ENCODE measurements at places on chromosomes 2 and 18.

DNA sequence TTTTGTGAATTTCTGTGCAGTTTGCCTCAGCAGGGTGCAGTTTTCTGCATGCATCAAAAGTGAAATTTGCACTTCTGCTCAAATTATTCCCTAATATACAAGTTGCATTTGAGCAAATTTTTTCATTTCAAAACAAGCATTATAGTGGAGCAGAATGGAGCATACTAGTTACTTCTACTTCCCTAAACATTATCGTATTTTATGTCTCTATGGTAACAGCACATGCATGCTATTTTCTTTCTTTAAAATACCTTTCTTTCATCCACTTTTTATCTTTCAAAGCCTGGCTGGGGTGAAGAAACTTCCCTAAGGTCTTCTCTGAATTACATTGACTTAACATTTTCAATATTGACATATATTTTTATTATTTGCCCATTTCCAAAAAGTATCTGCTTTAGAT lies 11.2 kb downstream of the RHBDD1 start:
- no peak for DNase-seq

DNA sequence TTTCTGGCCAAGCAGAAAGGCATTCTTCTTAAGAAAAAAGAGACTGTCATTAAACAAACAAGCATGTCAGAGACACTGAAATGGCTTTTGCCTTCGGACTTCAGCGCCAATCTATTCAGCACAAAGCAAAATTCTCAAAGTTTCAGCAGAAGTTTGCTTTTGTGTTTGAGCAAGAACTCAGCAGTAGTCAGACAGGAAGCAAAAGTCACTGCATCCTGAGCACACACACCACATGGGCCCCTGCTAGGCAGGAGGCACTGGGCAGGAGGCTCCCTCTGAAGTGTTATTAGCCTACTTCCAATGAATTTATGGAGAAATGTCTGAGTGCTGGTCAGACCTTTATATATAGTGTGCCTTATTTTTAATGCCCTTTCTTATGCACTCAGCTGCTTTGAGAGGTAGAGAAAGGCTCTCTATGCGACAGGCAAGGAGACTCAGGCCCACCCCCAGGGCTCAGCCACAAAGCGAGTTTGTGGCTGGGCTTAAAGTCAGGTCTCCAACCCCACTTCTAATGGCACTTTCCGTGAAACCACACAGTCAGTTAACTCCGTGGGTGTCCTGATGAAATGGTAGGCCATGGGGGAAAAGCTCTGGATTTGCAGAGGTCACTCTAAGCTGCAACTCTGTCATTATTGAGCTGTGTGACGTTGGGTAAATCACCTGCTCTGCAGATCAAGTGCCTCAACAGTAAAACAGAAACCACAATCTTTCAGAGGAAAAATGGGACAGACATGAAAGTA lies 161.0 kb upstream of the TMEM200C start:
- DNase-seq = no peak

DNA sequence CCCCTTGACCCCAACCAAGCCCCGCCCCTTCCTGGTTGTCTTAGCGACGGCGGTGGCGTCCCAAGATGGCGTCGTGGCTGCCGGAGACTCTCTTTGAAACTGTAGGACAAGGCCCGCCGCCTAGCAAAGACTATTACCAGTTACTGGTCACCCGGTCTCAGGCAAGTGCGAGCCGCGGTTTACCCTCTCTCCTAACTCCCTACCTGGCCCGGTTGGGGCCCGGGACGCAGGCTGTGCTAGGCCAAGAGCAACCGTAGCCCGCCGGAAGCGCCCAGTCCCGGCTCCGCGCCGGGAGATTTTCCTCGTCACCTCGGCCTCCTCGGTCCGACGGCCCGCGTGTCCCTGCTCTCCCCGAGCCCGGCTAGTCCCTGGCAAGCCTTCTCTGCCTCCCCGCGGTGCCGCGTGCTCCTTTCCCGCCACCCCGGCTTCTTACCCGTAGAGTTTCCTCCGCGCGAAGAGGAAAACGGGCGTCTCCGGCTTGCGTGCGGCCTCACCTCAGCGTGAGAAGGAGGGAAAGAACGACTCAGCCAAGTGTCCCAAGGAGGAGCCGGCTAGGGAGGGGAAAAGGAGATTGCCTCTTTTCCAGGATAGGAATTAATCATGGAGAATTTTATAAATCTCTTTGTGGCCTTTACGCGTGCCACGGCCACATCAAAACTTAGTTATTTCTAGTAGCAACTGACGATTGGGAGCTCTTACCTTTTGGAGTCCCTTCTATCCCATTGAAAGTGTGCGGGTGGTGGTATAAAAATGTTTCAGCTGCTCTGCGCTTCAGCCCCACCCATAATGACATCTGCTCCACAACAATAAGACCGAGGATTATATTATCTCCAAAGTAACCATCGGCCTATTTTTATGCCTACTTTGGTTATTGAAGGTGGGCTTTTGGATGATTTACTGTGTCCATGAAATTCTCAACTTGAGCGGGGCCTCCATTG lies at the start of gene FBXO36:
Gene FBXO36, plus strand, starts transcription at position 55 of the 938 bp plus-strand sequence. Its CDS starts 11 bp downstream, at position 66.
- DNase-seq = no peak

- DNase-seq = no peak
These were observed 675.6 kb upstream of the VRK2 start for GRCh38 chr2:57370882-57371585.

DNA sequence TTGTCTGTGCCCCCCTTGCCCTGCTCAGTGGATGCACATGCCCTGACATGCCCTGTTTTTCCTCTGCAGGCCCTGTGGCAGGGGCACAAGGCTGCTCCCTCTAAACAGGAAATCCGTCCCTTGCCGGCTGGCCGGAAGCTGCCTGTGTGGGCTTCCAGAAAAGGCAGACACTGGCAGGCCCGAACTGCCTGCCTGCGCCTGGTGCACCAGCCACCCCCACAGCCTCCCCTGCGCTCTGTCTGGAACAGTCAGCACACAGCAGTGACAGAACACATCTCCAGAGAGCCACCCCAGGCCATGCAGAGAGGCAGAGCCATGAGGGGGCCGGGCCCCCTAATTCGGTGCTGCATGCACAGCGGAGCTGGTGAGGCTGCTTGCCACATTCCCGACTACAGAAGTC lies 33.5 kb downstream of the LOXHD1 start:
- DNase-seq = no peak

DNA sequence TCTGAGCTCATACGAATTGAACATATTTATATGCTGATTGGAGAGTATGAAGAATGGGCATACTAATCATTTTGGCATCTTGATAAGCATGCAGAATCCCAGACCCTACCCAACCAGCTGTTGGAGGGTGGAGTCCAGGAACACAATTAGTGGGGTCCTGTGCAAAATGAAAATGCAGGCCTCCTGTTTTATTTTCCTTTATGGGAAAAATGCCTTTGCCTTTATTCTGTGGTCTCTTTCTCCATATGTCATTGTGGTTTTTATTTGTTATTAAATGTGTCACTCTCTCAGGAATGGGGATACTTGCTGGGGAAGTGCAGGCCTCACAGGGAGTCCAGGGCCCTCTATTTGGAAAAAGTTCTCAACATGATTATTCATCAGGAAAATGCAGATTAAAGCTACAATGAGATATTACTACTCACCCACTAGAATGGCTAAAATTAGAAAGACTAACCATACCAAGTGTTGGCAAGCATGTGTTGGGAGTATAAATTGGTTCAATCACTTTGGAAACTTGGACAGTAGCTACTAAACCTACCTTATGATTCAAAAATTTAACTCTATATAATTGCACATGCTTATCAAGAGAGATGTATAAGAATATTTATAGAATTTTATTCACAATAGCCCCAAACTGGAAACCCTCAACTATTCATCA lies 223.1 kb upstream of the FBXO11 start:
- no peak for DNase-seq

- no peak for DNase-seq
These were observed 375.7 kb downstream of the EIPR1 start for GRCh38 chr2:3001615-3002560.

DNA sequence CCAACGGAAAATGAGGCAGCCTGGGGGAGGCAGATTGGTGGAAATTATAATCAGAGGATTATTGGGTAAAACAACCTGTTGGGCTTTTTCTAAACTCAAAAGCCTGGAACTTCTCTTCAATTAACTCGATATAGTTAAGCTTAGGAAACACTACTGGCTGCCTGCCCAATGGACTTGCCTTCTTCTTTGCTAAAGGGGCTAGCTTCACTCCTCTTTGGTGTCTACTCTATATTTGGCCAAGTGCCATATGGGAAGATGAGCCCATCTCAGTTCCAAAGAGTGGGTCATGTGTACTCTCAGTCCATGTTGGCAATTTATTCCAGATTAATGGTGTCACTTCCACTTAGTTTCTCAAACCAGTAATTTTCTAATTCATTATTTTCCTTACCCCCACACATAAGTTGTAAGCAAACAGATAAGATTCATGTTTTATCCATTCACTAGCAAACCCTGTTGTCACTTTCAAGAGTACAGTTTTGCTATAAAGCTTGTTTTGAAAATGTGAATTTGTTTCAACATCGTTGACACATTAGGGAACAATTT lies 34.3 kb downstream of the DARS1 start:
- DNase-seq = no peak

DNA sequence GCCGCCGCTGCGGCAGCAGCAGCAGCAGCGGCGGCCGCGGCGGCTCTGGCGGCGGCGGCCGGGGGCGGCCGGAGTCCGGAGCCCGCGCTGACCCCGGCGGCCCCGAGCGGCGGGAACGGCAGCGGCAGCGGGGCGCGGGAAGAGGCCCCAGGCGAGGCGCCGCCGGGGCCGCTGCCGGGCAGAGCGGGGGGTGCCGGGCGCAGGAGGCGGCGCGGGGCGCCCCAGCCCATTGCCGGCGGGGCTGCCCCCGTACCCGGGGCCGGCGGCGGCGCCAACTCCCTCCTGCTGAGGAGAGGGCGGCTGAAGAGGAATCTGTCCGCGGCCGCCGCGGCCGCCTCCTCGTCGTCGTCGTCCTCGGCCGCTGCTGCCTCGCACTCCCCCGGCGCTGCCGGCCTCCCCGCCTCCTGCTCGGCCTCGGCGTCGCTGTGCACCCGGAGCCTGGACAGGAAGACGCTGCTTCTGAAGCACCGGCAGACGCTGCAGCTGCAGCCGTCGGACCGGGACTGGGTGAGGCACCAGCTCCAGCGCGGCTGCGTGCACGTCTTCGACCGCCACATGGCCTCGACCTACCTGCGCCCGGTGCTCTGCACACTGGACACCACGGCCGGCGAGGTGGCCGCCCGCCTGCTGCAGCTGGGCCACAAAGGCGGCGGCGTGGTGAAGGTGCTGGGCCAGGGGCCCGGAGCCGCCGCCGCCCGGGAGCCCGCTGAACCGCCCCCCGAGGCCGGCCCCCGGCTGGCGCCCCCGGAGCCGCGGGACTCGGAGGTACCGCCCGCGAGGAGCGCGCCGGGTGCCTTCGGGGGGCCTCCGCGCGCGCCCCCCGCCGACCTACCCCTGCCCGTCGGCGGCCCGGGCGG lies 646 bp downstream of the PHLPP1 start:
- no peak for DNase-seq

- no peak for DNase-seq
These were observed 7.7 kb downstream of the MEIS1 start for GRCh38 chr2:66442516-66443185.

- no peak for DNase-seq
These were observed 23.1 kb upstream of the RAB31 start for GRCh38 chr18:9684881-9685614.

DNA sequence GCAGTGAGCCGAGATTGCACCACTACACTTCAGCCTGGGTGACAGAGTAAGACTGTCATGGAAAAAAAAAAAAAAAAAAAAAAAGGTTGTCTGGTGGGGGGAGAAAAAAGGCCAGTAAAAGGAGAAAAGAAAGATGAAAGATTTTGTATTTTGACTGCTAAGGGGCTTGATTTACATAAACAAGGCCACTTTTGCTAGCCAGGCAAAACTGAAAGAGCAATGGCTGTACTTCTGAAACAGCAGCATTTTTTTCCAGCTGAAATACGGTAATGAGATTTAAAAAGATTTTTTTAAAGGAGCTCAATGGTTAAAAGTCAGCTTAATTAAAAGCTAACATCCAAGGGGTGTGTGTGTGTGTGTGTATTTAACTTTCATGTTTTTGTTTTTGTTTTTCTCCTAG lies 11.3 kb upstream of the OXER1 start:
- no peak for DNase-seq

DNA sequence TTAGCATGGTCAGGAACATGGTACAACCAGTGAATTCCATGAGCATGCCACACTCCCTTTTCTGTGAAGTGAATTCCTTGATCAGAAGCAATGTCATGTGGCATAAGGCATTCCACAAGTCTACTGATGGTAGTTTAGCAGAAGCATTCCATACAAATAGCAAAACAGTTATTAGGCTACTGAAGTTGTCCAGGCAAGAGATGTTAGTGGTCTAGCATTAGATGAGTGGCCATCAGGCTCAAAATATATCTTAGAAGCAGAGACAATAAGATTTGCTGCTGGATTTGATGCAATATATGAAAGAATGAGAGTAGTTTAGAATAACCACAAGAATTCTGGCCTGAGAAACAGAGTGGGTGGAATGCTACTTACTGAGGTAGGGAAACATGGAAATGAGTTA lies 355.3 kb upstream of the NRXN1 start:
- no peak for DNase-seq

DNA sequence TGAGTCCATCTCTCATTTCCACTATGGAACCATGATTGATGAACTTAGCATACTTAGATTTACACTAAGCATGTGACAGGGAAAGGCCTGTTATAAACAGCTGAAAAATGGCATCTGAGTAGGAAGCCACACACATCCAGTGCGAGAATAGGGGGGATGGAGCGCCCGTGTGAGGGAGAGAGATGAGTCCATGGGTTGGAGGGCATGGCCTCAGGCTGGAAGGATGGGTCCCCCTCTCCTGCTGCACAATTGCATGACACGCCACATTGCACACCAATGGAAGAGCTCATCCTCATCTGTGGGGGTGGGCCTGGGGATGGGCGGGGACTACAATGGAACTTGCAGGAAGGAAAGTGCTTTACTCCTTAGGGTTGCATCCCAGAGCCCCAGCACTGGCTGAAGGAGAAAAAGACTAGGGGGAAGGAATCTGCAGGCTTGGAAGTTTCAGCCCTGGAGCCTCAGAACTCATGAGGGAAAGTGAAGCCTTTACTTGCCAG lies 46.4 kb upstream of the CXCR4 start:
- DNase-seq = no peak

GRCh38 chr18:63848159-63848558 lies 39.3 kb upstream of the SERPINB2 start:
- DNase-seq = no peak

- peak; percentile 21 for DNase-seq
These were observed 62.8 kb upstream of the NEUROD1 start for GRCh38 chr2:181742922-181743722.

DNA sequence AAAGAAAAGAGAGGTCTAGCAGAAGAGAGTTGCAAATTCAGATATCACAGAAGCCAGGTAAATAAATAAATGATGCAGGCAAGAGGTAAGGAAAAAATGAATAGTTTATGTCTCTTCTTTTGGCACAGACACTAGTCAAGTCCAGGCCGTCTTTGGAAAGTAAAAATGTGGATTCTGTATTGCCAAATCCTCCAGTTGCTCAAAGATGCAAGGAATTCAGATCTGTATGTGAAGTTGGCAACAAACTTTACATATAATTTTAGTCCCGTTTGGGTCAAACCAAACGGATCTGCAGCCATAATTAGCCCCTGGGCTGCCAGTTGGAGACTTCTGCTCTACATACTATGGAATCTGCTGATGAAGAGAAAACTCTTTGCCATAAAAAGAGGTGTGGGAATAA lies 200.5 kb upstream of the RND3 start:
- DNase-seq = no peak
